Hematopoietic multipotent progenitor cell treated with erythropoietin and hydrocortisone succinate and interleukin-3 and kit ligand, for 4 days (in vitro differentiated cells): ENCODE measurements at places on chromosomes 4 and X.

- no peak for DNase-seq
Measured at GRCh38 chr4:180923486-180923885, 1319.7 kb upstream of the TENM3 start.

GRCh38 chrX:131828482-131828881 is 194.6 kb upstream of the STK26 start:
- peak; percentile 73 for DNase-seq

DNA sequence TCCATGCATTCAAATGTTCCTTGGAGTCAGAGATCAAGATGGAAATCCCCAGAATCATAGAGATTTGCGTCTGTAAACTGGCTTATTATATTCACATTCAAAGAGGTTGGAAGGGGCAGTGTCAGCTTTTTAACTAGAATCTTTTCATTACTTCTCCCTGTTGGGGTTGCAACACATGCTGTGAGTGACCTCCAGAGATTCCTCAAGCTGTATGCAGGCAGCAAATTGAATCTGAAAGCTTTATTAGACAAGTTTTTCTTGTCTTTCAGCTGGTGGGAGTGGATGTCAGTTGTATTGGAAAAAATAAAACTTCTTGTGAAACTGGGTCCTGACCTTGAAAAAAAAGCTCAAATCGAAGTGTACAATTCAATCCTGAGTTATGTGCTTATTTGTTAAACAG is 736.5 kb upstream of the FTHL17 start:
- no peak for DNase-seq

- DNase-seq: no peak
Measured at GRCh38 chrX:64805683-64806082, 170.6 kb downstream of the ZC4H2 start.

DNA sequence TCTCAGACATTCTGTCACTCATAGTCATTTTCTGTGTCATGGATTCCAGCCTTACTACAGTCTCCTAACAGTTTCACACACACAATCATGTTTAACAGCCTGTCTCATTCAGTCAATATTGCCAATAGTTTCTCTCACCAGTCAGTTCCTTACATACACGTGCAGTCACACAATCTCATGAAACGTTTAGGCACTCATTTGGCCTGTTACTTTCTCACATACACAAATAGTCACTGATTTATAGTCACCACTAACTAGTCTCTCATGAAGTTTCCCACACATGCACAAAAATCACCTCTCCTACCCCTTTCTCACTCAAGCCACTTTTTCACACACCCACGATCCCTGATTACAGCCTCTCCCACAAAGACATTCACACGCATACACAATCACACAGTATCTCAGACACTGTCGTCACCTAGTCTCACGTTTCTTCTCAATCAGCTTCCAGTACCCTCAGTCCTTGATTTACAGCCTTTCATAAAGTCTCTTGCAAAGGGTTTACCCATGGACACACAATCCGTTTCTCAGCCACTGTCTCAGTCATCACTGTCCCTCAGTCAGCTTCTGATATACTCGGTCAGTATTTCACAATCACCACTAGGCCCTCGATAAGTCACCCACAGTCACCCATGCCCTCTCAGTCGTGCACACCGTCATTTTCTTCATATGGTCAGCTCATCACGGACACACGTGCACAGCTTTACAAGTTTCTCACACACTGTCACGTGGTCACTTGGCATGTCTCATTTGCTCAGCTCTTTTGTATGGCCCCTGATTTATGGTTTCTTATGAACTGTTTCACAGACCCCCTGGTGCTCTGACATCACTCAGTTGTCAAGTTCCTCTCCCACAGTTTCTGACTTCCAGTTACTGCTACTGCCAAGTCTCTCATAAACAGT is 4.2 kb upstream of the CFP start:
- DNase-seq: no peak

DNA sequence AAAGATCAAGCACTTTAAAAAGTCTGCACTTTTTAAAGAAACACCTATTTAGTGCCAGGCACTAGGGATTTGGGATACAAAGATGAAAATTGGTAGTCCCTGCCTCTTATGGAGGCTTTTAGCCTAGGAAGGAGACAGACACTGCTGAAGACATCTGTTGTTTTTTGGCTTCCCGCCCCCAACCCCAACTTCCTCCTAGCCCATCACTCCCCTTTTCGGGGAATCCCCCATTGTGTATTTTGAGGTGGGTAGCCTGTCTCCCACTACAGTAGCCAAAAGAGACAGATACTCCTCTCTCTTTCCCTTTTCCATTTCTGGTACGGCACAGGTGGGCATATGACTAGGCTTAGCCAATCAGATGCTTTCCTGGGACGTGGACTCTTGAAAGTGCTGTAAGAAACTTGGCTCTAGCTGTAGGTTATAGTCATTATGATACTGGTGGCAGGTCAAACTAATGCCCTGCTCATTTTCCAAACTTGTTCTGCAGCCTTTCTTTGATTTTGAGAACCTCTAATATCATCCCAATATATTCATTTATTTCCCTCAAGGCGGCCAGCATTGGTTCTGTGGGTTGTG is 194.6 kb upstream of the RBPJ start:
- DNase-seq: peak; percentile 20

- peak; percentile 97 for DNase-seq
Measured at GRCh38 chr4:168257768-168258167, 60.8 kb downstream of the DDX60 start.

DNA sequence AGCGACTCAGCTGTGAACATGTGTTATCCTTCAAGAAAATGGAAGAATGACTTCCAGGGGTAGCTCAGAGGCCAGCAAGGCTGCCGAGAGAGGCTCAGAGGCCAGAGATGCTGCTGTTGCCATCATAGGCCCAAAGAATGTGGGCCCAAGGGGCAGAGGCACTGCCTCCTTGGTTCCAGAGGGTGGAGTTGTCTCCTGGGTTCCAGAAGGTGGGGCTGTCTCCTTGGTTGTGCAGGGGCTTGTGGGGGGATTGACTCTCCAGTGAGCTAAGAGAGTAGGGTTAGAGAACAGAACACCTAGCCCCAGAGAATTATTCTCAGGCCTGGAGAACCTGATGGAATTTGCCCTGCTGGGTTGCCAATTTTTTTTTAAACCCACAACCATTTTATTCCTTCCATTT is 62.6 kb downstream of the DGKK start:
- no peak for DNase-seq

DNA sequence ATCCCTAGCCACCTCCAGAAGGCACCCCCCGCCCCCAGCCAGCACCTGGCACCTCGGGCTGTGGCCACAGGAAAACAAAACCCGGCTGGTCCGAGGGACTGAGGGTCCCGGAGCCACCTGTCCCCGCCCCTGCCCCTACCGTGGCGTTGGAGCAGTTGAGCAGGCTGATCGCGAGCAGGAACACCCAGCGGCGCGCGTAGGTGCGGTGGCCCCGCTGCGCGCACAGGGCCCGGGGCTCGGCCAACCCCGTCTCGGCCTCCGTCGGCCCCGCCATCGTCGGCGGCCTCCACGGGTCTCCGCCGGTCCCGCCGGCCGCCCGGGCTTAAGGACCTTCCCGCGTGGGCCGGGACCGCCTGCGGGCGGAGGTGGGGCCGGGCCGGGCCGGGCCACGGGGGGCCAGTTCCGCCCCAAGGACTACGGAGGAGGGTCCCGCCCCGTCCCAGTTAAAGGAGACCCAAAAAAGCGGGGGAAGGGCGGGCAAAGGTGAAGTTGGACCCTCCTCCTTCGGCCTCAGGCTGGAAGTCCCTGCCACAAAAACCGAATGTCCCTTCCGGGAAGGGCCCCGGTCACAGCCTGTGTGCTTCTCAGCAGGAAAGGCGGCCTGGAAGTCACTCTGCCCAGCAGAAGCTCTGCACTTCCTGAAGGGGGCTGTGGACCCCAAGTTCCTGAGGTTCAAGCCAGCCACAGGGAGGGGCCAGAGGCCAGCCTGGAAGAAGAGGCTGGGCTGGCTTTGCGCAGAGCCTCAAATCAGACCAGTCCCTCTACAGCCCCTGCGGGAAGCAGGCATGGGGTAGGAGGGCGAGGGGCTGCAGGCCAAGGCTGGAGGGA is at the start of gene SLC49A3:
TSS of gene SLC49A3 (minus strand) at position 298 of the 828 bp plus-strand sequence. CDS start at position 274, 24 bp downstream.
- DNase-seq: peak; percentile 55

DNA sequence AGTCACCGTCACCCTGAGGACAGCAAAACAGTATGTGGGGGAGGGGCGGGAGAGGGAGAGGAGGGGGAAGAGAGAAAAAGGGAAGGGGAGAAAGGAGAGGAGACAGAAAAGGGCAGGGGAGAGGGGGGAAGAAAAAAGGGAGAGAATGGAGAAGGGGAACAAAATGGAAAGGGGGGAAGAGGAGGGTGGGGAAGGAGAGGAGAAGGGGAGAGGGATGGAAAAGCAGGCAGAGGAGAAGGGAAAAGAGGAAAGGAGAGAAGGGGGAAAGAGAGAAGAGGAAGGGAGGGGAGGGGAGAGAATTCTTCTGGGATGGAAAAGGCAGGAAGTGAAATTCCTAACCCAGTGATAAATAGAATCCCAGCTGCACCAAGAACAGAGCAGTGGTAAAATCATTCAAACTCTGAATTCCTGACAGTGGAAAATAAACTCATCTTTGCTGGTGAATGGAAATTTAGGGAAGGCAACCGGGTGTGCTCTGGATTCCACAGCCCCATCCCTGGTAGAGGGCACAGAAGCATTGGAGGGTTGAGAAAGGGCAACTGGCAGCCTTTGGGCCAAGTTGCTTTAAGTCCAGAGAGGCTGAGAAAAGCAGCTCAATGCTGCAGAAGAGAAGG is 244.2 kb downstream of the BCOR start:
- DNase-seq: no peak

- no peak for DNase-seq
Measured at GRCh38 chr4:2194496-2194895, 47.4 kb downstream of the HAUS3 start.

DNA sequence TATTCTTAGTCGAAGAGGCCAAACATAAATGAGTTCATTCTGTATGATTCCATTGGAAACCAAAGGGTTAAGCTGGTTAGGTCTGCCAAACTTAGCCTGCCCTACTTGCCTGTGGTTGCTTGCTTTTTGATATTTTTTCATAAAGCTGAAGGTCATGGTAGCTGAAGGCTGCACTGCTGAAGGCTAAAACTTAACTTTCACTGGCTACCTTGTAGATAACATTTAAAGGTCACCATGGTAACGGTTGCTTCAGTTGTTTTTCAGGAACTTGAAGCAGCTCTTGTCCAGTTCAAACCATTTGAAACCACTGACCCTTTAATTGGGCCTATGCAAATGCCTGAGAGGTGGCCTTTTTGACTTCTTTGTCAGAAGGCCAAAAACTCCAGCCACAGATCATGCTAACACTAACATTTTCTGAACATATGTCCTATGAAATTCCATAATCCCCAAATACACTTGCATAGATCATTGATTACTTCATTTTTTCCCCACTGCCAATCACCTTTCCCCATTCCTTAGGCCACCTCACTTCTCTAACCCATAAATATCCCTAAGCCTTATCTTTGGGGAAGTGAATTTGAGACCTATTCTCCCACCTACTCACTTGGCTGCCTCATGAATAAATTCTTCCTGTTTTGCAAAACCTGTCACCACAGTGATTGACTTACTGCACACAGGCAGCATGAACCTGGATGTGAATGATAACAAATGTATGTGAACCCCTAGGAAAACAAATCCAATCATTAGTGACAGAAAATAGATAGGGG is 10.7 kb upstream of the SMIM10L2A start:
- peak; percentile 19 for DNase-seq

GRCh38 chrX:136658151-136658550 is 10.2 kb downstream of the CD40LG start:
- no peak for DNase-seq

GRCh38 chr4:68129793-68130192 is at the start of gene TMPRSS11F:
Gene TMPRSS11F (minus strand): TSS chr4:68129869. CDS start chr4:68129820, 49 bp downstream.
- peak; percentile 56 for DNase-seq

DNA sequence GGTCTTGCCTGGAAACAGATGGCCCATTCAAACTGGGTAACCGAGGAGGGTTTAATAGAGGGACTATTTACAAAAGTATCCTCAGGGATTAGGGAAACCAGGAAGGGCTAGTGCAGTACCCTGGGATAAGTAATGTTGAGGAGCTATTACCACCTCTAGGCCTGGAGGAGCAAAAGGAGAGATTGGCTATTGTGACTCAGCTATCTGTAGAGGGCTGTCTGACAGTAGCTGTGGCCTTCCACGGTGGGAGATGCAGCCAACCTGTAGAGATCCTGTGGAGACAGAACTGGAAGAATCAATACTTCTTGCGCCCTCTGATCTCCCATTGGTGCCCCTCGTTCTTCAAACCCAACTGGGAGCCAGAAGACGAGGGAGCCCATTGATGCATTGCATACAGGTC is 34.1 kb upstream of the RPS6KA3 start:
- peak; percentile 3 for DNase-seq

GRCh38 chrX:14826319-14826718 is 46.5 kb downstream of the FANCB start:
- no peak for DNase-seq

DNA sequence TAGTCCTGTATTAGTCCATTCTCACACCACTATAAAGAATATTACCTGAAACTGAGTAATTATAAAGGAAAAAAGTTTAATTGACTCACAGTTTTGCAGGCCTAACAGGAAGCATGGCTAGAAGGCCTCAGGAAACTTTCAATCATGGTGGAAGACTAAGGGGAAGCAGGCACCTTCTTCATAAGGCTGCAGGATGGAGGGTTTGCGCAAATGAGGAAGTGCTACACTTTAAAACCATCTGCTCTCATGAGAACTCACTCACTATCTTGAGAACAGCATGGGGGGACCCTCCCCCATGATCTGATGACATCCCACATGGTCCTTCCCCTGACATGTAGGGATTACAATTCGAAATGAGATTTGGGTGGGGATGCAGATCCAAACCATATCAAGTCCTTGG is 12.1 kb upstream of the MAGEA11 start:
- DNase-seq: peak; percentile 36

DNA sequence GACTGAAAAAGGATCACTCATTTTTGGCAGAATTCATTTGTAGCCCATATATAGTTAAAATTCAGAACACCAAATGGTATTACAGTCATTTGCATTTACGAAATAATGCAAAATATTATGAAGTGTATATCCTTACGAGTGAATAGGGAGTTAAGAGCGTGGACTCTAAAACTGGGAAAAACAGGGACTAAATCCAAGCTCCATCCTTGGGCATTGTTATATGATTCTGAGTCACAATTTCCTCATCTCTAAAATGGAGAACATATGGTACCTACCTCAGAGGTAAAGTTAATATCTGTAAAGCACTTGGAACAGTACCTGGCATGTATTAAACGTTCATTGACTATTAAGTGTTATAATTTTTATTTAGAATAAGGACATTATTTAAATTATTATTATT is 106.3 kb downstream of the ZAR1 start:
- no peak for DNase-seq

DNA sequence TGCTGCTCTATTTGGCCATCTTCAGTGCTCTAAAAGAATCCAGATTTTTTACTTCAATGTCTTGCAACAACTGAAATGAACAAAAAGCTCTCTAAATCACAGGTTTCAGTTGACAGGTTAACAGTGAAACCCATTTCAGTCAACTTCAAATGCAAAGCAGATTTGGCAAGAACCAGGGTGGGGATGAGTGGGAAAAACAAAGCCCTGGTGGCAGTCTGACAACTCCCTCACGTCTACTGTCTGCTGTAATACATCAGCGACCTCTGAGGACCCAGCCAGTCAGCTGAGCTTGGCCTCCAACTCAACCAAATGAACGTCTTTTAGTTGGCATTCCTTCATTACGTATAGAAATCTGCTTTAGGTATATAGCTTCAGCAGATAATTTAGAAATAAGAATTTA is 95.8 kb downstream of the COL25A1 start:
- no peak for DNase-seq

- DNase-seq: no peak
Measured at GRCh38 chrX:69154051-69154450, 11.2 kb downstream of the PJA1 start.

GRCh38 chrX:153209347-153209746 is 30.3 kb downstream of the MAGEA1 start:
- no peak for DNase-seq
